Activated T-cell treated with anti-CD3 and anti-CD28 coated beads, Interleukin-2, amount 50 U/mL, for 72 hours (primary cell): ENCODE measurements at places on chromosomes 11 and 22. TPM values are rescaled to one million over a fixed set of nuclear protein-coding genes. Genes with fewer than 3 reads are reported as not detected.

The OR52N4 gene
- 1.4 TPM for total RNA-seq

The SNX15 gene
- 38.7 TPM for total RNA-seq

The OR56B4 gene
- total RNA-seq: not detected

The SORL1 gene
- total RNA-seq: 66.3 TPM

The TTC28 gene
- total RNA-seq: 5.4 TPM

The SNX32 gene
- total RNA-seq: 4.6 TPM

The FGF19 gene
- 0.10 TPM for total RNA-seq

The NECTIN1 gene
- 1.5 TPM for total RNA-seq

The APOL5 gene
- total RNA-seq: not detected

The RAC2 gene
- 681 TPM for total RNA-seq

The CCDC87 gene
- total RNA-seq: 0.21 TPM

The GPHA2 gene
- total RNA-seq: 0.58 TPM

The OR8A1 gene
- not detected for total RNA-seq

The CD82 gene
- total RNA-seq: 364 TPM

The FADS2 gene
- 70.4 TPM for total RNA-seq

The SCUBE2 gene
- total RNA-seq: 0.37 TPM

The MPEG1 gene
- total RNA-seq: 0.05 TPM

The ZP1 gene
- total RNA-seq: not detected

The FAM227A gene
- total RNA-seq: 0.28 TPM

The ALX4 gene
- total RNA-seq: not detected

The TIMM10 gene
- total RNA-seq: 106 TPM

The HIPK3 gene
- 40.8 TPM for total RNA-seq

The C22orf42 gene
- total RNA-seq: not detected

The KCNJ11 gene
- not detected for total RNA-seq

The CAPN5 gene
- total RNA-seq: 1.0 TPM

The LRRC10B gene
- not detected for total RNA-seq

The PYGM gene
- 4.0 TPM for total RNA-seq

The TTC36 gene
- total RNA-seq: 0.74 TPM

The CHRM4 gene
- total RNA-seq: 0.26 TPM

The OR51I1 gene
- total RNA-seq: not detected

The TP53I11 gene
- total RNA-seq: 20.0 TPM

The DENND6B gene
- 6.4 TPM for total RNA-seq

The PARVA gene
- not detected for total RNA-seq

The DAGLA gene
- total RNA-seq: 0.09 TPM

The C2CD2L gene
- 21.1 TPM for total RNA-seq

The MDK gene
- 12.8 TPM for total RNA-seq

The SYCE3 gene
- total RNA-seq: 1.7 TPM

The ST3GAL4 gene
- 10.9 TPM for total RNA-seq

The INPP5J gene
- total RNA-seq: 0.37 TPM

The KIF18A gene
- total RNA-seq: 29.2 TPM

The DKK3 gene
- not detected for total RNA-seq

The TSPAN18 gene
- total RNA-seq: 1.3 TPM

The MN1 gene
- 0.02 TPM for total RNA-seq

The CCDC117 gene
- 24.0 TPM for total RNA-seq

The POU2AF2 gene
- total RNA-seq: not detected

The UPK3A gene
- not detected for total RNA-seq

The TPCN2 gene
- 17.8 TPM for total RNA-seq

The SYT7 gene
- total RNA-seq: not detected

The FADD gene
- total RNA-seq: 27.0 TPM

The CCDC188 gene
- not detected for total RNA-seq

The YPEL4 gene
- 1.3 TPM for total RNA-seq
